ENCODE measurements at places on chromosomes 4 and X. TPM values are rescaled to one million over a fixed set of nuclear protein-coding genes. Genes with fewer than 3 reads are reported as not detected.

Gene MAGEA2B
- total RNA-seq: not detected

DNA sequence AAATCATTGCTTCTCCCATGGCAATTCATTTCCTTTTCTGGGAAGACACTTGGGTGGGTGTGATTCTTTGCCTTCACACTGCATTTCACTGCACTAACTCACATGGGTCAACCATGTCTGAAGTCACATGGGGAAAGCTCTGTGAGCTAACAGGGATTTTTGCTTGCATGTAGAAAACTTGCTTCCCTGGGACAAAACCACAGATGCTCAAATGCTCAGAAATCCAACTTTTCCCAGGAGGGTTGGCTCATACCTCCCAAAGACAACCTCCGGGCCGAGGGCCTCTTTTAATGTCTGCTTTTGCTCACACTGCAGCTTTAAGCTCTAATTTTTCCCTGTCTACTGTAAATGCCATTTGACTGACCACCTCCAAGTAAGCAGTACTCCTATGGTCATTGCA is 1695.2 kb downstream of the STIM2 start:
- DNase-seq: no peak

DNA sequence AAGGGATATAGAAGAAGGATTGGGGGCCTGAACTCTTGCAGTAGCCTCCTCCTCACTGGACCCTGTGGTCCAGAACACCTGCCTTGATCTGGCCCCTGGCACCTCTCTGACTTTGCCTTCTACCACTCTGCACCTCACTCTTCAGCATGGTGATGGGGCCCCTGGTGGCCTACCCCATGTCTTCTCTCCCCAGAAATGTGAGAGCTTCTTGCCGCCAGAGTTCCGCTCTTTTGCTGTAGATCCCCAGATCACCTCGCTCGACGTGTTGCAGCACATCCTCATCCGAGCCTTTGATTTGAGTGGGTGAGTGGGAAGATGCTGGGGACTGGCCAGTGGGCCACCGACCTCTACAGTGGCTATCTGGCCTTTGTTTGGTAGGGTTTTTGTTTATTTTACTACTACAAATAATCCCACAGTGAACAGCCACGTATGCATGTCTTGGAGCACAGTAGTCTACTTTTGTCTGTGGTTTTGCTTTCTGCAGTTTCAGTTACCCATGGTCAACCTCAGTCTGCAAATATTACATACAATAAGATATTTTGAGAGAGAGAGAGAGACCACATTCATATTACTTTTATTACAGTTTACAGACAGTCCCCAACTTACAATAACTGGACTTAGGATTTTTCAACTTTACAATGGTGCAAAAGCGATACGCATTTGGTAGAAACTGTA is 1.8 kb downstream of the TBC1D25 start:
- no peak for DNase-seq

- no peak for DNase-seq
Observed at GRCh38 chr4:139666735-139667281, 1.2 kb downstream of the MGST2 start.

DNA sequence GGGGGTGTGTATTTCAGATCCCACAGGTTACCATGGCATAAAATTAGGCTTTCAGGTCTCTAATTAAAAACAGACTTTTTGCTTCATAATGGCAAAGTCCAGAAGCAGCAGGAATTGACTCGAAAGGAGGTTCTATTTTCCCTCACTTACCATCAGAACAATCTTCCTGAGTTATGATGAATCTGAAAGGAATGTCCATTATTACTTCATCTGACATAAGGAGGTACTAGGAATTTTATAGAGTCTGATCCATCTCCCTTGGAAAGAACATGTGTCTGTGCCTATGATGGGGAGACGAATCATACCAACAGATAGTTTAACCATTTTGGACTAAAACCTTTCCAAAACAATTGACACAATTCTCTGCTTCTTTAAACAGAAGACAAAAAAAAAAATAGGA is 206.3 kb upstream of the FGF13 start:
- DNase-seq: no peak

GRCh38 chr4:87015416-87015815 is 80.6 kb downstream of the AFF1 start:
- no peak for DNase-seq

All from ascending aorta (tissue), 2 donors.